ENCODE measurements at places on chromosomes 6 and 20. TPM values are rescaled to one million over a fixed set of nuclear protein-coding genes. Genes with fewer than 3 reads are reported as not detected.

TMEM244 gene
- total RNA-seq: not detected

DEFB124 gene
- total RNA-seq: not detected

CITED2 gene
- 20.2 TPM for total RNA-seq

KCNG1 gene
- 3.7 TPM for total RNA-seq

C6orf52 gene
- not detected for total RNA-seq

NMBR gene
- not detected for total RNA-seq

LGSN gene
- not detected for total RNA-seq

CST8 gene
- not detected for total RNA-seq

DEFB132 gene
- total RNA-seq: not detected

MAP7 gene
- 1.00 TPM for total RNA-seq

HLA-G gene
- total RNA-seq: 1.7 TPM

SAMD3 gene
- total RNA-seq: not detected

ADGRF1 gene
- total RNA-seq: not detected

DAAM2 gene
- 108 TPM for total RNA-seq

NRN1 gene
- not detected for total RNA-seq

RIPPLY2 gene
- total RNA-seq: not detected

ACSS1 gene
- total RNA-seq: 29.8 TPM

PRDM1 gene
- total RNA-seq: 0.36 TPM

NRM gene
- 10.0 TPM for total RNA-seq

ENPP4 gene
- total RNA-seq: under 0.01 TPM

HSD17B8 gene
- 7.1 TPM for total RNA-seq

SUMO4 gene
- total RNA-seq: 3.7 TPM

CASS4 gene
- total RNA-seq: under 0.01 TPM

TENT5A gene
- 29.0 TPM for total RNA-seq

GSS gene
- total RNA-seq: 69.4 TPM

CRISP2 gene
- not detected for total RNA-seq

LHFPL5 gene
- total RNA-seq: not detected

TOX2 gene
- total RNA-seq: not detected

SUPT3H gene
- total RNA-seq: 5.3 TPM

NINL gene
- total RNA-seq: 10.2 TPM

CLPSL2 gene
- total RNA-seq: not detected

ID1 gene
- 1.8 TPM for total RNA-seq

OOEP gene
- total RNA-seq: not detected
